ENCODE measurements at places on chromosomes 11 and 22. TPM values are rescaled to one million over a fixed set of nuclear protein-coding genes. Genes with fewer than 3 reads are reported as not detected.

DNA sequence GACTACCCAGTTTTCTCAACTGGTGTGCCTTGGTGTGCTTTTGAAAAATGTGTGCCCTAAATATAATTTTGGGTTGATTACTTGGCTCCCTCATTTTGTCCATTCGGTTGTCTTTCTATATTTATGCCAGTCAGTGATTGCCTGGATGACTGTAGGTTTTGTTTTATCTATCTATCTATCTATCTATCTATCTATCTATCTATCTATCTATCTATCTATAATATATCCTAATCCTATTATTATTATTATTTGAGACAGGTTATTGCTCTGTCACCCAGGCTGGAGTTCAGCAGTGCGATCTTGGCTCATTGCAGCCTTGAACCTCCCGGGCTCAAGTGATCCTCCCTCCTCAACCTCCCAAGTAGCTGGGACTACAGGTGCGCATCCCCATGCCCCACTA lies 111.4 kb upstream of the GRK3 start:
- no peak for DNase-seq

Gene ARHGAP32
- 27.8 TPM for total RNA-seq

Gene FGF4
- total RNA-seq, result not detected

Gene SC5D
- 24.1 TPM for total RNA-seq

GRCh38 chr11:88353835-88354496 lies 16.4 kb upstream of the CTSC start:
- no peak for DNase-seq

- no peak for DNase-seq
Observed at GRCh38 chr11:2942447-2942846, 13.2 kb upstream of the PHLDA2 start.

DNA sequence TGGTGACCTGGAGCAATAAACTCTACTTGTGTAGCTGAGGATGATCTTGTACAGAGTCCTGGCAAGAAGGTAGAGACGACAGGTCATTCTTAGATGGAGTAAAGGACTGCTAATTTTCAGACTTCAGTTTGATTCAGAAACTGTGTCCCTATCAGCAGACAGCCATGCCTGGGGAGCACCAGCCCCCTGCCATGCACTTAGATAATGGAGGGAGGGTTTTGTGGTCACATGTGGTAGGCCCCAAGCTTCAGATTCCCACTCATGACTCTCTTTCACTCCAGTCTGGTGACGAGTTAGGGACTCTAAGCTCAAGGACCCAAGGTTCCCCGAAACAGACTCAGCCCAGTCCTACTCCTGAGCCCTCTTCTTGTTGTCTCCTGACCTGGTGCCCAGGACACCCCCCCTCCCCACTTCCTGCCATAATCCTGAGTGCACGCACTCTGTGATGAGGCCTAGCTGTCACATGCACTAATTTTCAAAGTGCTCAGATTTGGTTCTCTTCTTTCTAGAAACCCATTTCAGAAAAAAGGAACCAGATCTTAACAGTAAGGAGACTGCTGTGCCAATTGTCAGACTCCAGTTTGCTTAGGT lies 10.2 kb upstream of the AMPD3 start:
- no peak for DNase-seq

Data from HCT116 (cell line).